Common myeloid progenitor, CD34-positive (primary cell): ENCODE measurements at places on chromosomes 2 and 18.
A peak's percentile ranks its signal among the peaks of the same experiment; 100 is the strongest.

GRCh38 chr2:100072503-100072902 is 69.9 kb downstream of the AFF3 start:
- no peak for DNase-seq
- H3K4me1 ChIP-seq: no peaks in the 10 kb centered on the region
- peaks cover 4% of the 10 kb centered on the region for H3K36me3 ChIP-seq
- H3K4me3 ChIP-seq: no peak overlapping the region
- no peak overlapping the region for H3K27ac ChIP-seq

DNA sequence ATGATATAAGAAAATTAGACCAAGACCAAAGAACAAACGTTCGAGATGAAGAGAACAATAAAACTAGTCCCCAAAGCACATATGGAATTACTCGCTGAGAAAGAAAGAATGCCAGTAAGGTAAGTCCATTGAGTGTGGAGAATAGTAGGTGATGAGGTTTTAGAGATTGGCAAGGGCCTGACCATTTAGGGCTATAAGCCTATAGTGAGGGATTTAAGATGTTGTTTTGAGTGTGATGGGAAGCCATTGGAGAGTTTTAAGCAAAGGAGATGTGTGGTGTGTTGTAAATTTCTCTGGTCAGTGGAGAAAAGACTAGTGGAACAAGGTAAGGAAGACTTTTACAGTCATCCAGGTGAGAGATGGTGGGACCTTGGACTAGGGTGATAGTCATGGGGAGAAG is 151.1 kb downstream of the MCFD2 start:
- no peaks in the 10 kb centered on the region for H3K27me3 ChIP-seq
- H3K27ac ChIP-seq: no peak overlapping the region
- H3K36me3 ChIP-seq: peaks cover 1% of the 10 kb centered on the region
- no peaks in the 10 kb centered on the region for H3K4me1 ChIP-seq

- H3K4me1 ChIP-seq: no peaks in the 10 kb centered on the region
- no peaks in the 10 kb centered on the region for H3K27me3 ChIP-seq
- no peak for DNase-seq
- H3K27ac ChIP-seq: no peak overlapping the region
- no peaks in the 10 kb centered on the region for H3K36me3 ChIP-seq
Measured at GRCh38 chr2:73998451-73998850, 13.7 kb downstream of the TET3 start.

- DNase-seq: no peak
- H3K36me3 ChIP-seq: no peaks in the 10 kb centered on the region
- no peaks in the 10 kb centered on the region for H3K4me1 ChIP-seq
- H3K4me3 ChIP-seq: no peak overlapping the region
- H3K27me3 ChIP-seq: no peaks in the 10 kb centered on the region
Measured at GRCh38 chr2:140994856-140995255, 1136.0 kb downstream of the LRP1B start.

DNA sequence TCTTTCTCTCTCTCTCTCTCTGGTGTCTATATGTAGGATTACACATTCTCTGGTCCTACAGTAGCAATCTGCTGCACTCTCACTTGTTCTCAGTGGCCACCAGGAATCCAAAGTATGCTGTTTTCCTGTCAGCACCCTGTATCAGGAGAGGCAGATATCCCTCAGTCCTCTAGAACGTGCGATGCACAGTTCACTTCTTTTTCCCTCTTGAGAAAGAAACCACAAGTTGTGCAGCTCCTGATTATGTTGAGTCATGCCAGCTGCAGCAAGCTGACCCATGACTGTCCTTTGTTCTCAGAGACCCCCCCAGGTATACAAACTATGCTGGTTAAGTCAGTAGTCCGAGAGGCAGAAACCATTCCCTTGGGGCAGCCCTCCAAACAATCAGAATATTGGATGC is 54.6 kb downstream of the LANCL1 start:
- H3K36me3 ChIP-seq: no peaks in the 10 kb centered on the region
- no peak overlapping the region for H3K27ac ChIP-seq
- no peaks in the 10 kb centered on the region for H3K27me3 ChIP-seq
- H3K4me3 ChIP-seq: no peak overlapping the region

- no peaks in the 10 kb centered on the region for H3K36me3 ChIP-seq
- H3K27ac ChIP-seq: no peak overlapping the region
- no peak overlapping the region for H3K4me3 ChIP-seq
- DNase-seq: no peak
Measured at GRCh38 chr2:20490300-20491181, 43.7 kb downstream of the RHOB start.

DNA sequence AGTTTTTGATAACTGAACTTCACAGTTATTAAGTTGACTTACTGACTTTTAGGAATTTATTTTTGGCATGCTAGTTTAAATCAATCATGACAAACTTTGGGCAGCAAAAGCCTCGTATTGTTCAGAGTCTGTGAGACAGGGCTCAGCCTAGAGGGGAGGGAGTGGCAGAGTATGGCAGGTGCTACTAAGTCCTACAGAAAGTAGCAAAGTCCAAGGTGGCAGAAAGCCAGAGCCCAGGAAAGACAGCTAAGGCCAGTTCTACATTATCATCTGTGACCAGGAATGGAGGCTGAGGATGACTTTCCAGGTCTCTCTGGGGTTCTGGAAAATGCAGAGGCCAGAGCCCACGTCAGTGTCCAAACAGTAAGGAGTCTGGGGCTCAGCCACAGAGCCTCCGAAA is 34.2 kb downstream of the CHST10 start:
- no peaks in the 10 kb centered on the region for H3K36me3 ChIP-seq
- no peaks in the 10 kb centered on the region for H3K4me1 ChIP-seq
- no peak for DNase-seq
- no peak overlapping the region for H3K27ac ChIP-seq
- H3K4me3 ChIP-seq: no peak overlapping the region

GRCh38 chr2:2057125-2057721 is 273.9 kb downstream of the MYT1L start:
- no peak overlapping the region for H3K27ac ChIP-seq
- peak; percentile 81 for DNase-seq
- H3K4me1 ChIP-seq: peaks cover 12% of the 10 kb centered on the region
- no peaks in the 10 kb centered on the region for H3K27me3 ChIP-seq
- no peaks in the 10 kb centered on the region for H3K36me3 ChIP-seq

GRCh38 chr2:232420463-232421188 is 14.0 kb downstream of the ALPG start:
- DNase-seq: no peak
- peaks cover 29% of the 10 kb centered on the region for H3K27me3 ChIP-seq
- H3K4me1 ChIP-seq: peaks cover 31% of the 10 kb centered on the region
- H3K4me3 ChIP-seq: peak overlapping the region; percentile 70
- H3K36me3 ChIP-seq: no peaks in the 10 kb centered on the region

DNA sequence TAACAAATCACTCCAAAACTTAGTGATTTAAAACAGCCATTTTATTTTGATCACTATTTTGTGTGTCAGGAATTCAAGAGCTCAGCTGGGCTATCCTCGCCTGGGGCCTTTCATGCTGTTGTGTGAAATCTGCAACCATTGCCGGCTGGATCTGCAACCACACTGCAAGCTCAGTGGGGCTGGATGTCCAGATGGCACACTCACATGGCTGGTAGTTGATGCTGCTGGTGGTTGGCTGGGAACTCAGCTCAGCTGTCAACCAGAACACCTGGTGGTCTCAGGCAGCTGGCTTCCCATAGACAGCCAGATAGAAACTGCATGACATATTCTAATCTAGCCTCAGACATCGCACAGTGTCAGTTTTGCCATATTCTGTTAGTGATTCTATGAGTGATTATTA is 30.6 kb upstream of the AP1S3 start:
- H3K4me1 ChIP-seq: no peaks in the 10 kb centered on the region
- H3K4me3 ChIP-seq: no peak overlapping the region
- no peaks in the 10 kb centered on the region for H3K27me3 ChIP-seq
- H3K27ac ChIP-seq: no peak overlapping the region

GRCh38 chr2:113230531-113230930 is 48.2 kb downstream of the PAX8 start:
- H3K27me3 ChIP-seq: no peaks in the 10 kb centered on the region
- H3K36me3 ChIP-seq: no peaks in the 10 kb centered on the region
- no peak overlapping the region for H3K4me3 ChIP-seq
- peak; percentile 62 for DNase-seq

GRCh38 chr2:134155134-134155533 is 98.7 kb upstream of the MGAT5 start:
- H3K4me3 ChIP-seq: no peak overlapping the region
- H3K27ac ChIP-seq: no peak overlapping the region
- no peaks in the 10 kb centered on the region for H3K27me3 ChIP-seq
- peaks cover 7% of the 10 kb centered on the region for H3K4me1 ChIP-seq

DNA sequence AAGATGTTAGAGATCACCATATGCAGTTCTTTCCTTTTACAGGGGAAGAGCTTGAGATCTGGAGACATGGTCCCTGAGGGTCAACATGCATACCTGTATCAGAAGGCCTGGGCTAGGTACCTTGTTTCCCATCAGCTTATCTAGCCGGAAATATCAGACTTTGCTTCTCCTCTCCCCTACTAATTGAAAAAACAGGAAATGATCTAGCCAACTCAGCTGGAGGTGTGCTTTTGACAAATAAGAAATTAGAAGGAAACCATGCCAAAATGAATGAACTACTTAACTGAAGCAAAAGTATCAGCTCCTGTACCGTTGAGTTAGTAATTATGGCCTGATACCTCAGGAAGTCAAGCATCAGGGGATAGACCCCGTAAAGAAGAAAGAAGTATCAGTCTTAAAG is 20.4 kb downstream of the PKP4 start:
- no peak overlapping the region for H3K4me3 ChIP-seq
- peaks cover 8% of the 10 kb centered on the region for H3K4me1 ChIP-seq
- no peak for DNase-seq
- H3K27ac ChIP-seq: no peak overlapping the region
- peaks cover 4% of the 10 kb centered on the region for H3K36me3 ChIP-seq

- peak; percentile 6 for DNase-seq
- no peak overlapping the region for H3K27ac ChIP-seq
- no peaks in the 10 kb centered on the region for H3K4me1 ChIP-seq
- H3K36me3 ChIP-seq: no peaks in the 10 kb centered on the region
- H3K4me3 ChIP-seq: no peak overlapping the region
- no peaks in the 10 kb centered on the region for H3K27me3 ChIP-seq
Measured at GRCh38 chr2:44550561-44550960, 188.8 kb downstream of the CAMKMT start.

DNA sequence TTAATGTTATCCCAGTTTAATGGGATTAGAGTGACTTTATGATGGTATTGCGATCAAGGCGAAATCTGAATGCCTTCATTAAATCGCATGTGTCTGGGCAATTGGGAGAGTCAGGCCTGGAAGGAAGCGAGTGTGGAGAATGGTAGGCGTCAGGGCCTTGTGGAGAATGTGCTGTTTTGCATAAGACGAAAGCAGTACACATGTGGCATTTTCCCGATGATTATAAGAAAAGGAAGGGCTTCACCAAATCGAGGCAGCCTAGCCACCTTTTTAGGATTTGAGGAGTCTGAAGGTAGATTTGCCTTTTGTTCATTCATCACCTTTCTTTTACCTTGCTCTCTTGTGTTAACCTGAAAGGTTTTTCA is 1.0 kb downstream of the ZNF532 start:
- no peaks in the 10 kb centered on the region for H3K27me3 ChIP-seq
- DNase-seq: no peak
- H3K36me3 ChIP-seq: peaks cover 7% of the 10 kb centered on the region
- H3K27ac ChIP-seq: no peak overlapping the region
- H3K4me1 ChIP-seq: peaks cover 13% of the 10 kb centered on the region

DNA sequence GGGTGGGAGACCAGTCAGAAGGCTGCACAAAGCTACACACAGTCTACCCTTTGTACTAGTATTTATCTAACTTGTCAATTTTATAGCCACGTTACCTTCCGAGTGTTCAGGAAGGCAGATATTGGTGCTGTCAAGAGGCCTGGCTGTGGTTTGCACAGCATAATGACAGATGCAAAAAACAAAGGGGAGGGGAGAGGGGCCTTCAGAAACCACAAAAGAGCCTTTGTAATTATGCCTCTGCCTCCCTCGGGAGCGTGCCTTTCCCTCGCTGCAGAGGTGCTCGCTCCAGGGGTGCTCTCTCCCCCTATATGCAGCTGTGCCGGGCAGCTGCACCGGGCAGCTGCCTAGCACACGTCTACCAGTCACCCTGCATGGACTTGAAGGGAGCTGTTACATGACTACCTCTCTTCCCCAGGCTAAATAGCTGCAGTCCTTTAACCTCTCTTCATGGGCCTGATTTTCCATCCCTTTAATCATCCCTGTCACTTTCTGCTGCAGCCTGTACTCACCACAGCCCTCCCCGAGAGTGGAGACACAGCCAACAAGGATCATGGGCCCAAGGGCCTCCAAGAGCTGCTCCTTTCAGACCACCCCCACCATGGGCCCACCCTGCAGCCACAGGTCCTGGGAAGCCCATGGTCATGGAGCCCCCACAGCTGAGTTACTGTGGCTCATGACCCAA is 168.4 kb upstream of the PKDCC start:
- DNase-seq: peak; percentile 82
- H3K27me3 ChIP-seq: no peaks in the 10 kb centered on the region
- H3K36me3 ChIP-seq: no peaks in the 10 kb centered on the region

DNA sequence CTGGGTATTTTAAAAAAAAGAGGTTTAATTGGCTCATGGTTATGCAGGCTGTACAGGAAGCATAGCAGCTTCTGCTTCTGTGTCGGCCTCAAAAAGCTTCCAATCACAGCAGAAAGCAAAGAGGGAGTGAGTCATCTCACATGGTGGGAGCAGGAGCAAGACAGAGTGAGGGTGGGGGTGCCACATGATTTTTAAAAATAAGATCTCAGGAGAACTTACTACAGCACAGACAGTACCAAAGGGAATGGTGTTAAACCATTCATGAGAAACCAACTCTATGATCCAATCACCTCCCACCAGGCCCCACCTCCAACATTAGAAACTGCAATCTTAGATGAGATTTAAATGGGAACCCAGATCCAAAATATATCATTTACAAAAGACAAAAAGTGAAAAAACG is 14.6 kb downstream of the ZNF519 start:
- H3K27ac ChIP-seq: no peak overlapping the region
- H3K36me3 ChIP-seq: peaks cover 19% of the 10 kb centered on the region
- no peak for DNase-seq
- no peaks in the 10 kb centered on the region for H3K4me1 ChIP-seq
- H3K4me3 ChIP-seq: no peak overlapping the region

GRCh38 chr2:60413814-60414168 is 139.7 kb downstream of the BCL11A start:
- H3K4me1 ChIP-seq: peaks cover 71% of the 10 kb centered on the region
- H3K27ac ChIP-seq: peak overlapping the region; percentile 65
- peak; percentile 99 for DNase-seq
- no peak overlapping the region for H3K4me3 ChIP-seq
- no peaks in the 10 kb centered on the region for H3K27me3 ChIP-seq
